ENCODE measurements at places on chromosomes 1 and 21. TPM values are rescaled to one million over a fixed set of nuclear protein-coding genes. Genes with fewer than 3 reads are reported as not detected.

- H3K4me1 ChIP-seq, result peaks cover 9% of the 10 kb centered on the region
- no peak overlapping the region for H3K27ac ChIP-seq
- H3K27me3 ChIP-seq, result no peaks in the 10 kb centered on the region
- DNase-seq, result no peak
- peaks cover 6% of the 10 kb centered on the region for H3K36me3 ChIP-seq
Observed at GRCh38 chr1:162580308-162580707, 18.8 kb downstream of the UAP1 start.

The VSIG8 gene
- total RNA-seq, result not detected

- H3K27ac ChIP-seq, result no peak overlapping the region
- no peak overlapping the region for H3K4me3 ChIP-seq
- no peaks in the 10 kb centered on the region for H3K27me3 ChIP-seq
- peaks cover 4% of the 10 kb centered on the region for H3K4me1 ChIP-seq
- DNase-seq, result peak; percentile 50
- no peaks in the 10 kb centered on the region for H3K36me3 ChIP-seq
Observed at GRCh38 chr1:181936768-181937581, 124.5 kb downstream of the ZNF648 start.

DNA sequence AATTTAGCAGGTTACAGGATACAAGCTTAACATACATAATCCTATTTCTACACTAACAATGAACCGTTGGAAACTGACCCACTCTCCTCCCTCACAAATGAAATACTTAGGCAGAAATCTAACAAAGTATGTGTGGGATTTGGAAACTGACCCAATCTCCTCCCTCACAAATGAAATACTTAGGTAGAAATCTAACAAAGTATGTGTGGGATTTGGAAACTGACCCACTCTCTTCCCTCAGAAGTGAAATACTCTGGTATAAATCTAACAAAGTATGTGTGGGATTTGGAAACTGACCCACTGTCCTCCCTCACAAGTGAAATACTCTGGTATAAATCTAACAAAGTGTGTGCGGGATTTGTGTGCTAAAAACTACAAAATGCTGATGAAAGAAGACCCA lies 60.3 kb downstream of the TRAF5 start:
- no peaks in the 10 kb centered on the region for H3K36me3 ChIP-seq
- H3K4me3 ChIP-seq, result no peak overlapping the region
- DNase-seq, result no peak
- no peak overlapping the region for H3K27ac ChIP-seq
- H3K4me1 ChIP-seq, result peaks cover 7% of the 10 kb centered on the region

The CASZ1 gene
- total RNA-seq, result 14.2 TPM

The MMEL1 gene
- not detected for total RNA-seq

The BNIPL gene
- 0.26 TPM for total RNA-seq

DNA sequence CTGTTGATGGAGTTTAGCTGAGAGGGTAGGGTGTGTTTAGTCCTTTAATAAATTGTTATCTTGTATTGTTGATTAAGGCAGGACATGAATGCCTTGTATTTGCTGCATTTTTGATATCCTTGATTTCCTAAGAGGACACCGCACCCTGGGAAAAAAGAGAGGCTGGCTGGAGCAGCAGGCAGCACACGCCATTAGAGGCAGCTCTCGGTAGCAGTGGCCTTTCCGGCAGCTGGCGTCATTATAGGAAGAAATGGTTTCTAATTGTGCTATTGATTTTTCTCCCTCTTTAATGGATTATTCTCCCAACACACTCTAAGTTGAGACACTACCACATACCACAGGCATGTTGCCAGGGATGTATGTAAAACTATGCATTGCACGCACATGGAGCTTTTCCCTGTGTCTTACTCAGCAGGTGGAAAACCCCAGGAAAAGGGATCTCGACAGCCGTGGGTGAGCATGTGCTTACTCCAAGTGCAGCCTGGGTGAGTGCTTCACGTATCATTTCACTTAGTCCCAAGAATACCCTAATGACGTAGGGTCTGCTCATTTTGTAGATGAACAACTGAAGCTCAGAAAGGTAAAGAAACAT lies 440.4 kb upstream of the RUNX1 start:
- no peaks in the 10 kb centered on the region for H3K4me1 ChIP-seq
- no peaks in the 10 kb centered on the region for H3K36me3 ChIP-seq
- DNase-seq, result no peak
- H3K27me3 ChIP-seq, result no peaks in the 10 kb centered on the region
- H3K27ac ChIP-seq, result no peak overlapping the region

GRCh38 chr1:108828074-108828961 lies 28.6 kb downstream of the AKNAD1 start:
- no peak overlapping the region for H3K4me3 ChIP-seq
- H3K27me3 ChIP-seq, result no peaks in the 10 kb centered on the region
- H3K27ac ChIP-seq, result no peak overlapping the region
- DNase-seq, result peak; percentile 79
- no peaks in the 10 kb centered on the region for H3K36me3 ChIP-seq
- peaks cover 9% of the 10 kb centered on the region for H3K4me1 ChIP-seq

- no peak overlapping the region for H3K4me3 ChIP-seq
- H3K27me3 ChIP-seq, result no peaks in the 10 kb centered on the region
- DNase-seq, result no peak
Observed at GRCh38 chr21:35954066-35954465, 106.3 kb downstream of the SETD4 start.

GRCh38 chr1:79052829-79053449 lies 46.4 kb upstream of the ADGRL4 start:
- DNase-seq, result no peak
- H3K4me1 ChIP-seq, result no peaks in the 10 kb centered on the region
- H3K27ac ChIP-seq, result no peak overlapping the region
- H3K27me3 ChIP-seq, result no peaks in the 10 kb centered on the region
- no peaks in the 10 kb centered on the region for H3K36me3 ChIP-seq

DNA sequence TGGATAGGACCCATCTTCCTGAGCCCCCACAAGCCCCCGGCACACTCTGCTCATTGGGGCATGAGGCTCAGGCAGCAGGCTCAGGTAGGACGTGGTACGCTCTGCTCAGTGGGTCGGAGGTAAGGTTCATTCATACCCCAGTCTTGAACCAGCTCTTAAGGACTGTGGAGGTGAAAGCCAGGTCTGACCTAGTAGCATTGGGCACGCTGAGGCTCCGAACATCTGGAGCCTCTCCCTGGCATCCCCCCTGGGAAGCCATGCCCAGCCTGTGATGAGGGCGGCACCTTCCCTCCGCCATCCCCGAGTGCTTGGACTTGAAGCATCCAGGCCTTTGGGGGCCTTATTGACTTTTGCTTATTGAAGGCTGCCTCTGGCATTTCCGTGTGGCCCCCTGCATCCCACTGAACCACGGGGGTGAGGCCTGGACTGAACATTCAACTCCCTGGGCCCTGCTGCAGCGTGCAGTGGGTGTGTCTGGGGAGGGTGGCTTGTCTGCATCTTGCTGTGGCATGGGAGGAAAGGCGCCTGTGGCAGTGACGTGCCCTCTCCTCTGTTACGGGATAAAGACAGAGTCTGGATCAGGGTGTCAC lies 50.0 kb downstream of the FAAP20 start:
- H3K27ac ChIP-seq, result no peak overlapping the region
- DNase-seq, result no peak
- no peak overlapping the region for H3K4me3 ChIP-seq
- H3K36me3 ChIP-seq, result no peaks in the 10 kb centered on the region
- H3K27me3 ChIP-seq, result no peaks in the 10 kb centered on the region
- H3K4me1 ChIP-seq, result no peaks in the 10 kb centered on the region

The OPRD1 gene
- 0.66 TPM for total RNA-seq
